ENCODE measurements at places on chromosomes 5 and 9.
A peak's percentile ranks its signal among the peaks of the same experiment; 100 is the strongest.

DNA sequence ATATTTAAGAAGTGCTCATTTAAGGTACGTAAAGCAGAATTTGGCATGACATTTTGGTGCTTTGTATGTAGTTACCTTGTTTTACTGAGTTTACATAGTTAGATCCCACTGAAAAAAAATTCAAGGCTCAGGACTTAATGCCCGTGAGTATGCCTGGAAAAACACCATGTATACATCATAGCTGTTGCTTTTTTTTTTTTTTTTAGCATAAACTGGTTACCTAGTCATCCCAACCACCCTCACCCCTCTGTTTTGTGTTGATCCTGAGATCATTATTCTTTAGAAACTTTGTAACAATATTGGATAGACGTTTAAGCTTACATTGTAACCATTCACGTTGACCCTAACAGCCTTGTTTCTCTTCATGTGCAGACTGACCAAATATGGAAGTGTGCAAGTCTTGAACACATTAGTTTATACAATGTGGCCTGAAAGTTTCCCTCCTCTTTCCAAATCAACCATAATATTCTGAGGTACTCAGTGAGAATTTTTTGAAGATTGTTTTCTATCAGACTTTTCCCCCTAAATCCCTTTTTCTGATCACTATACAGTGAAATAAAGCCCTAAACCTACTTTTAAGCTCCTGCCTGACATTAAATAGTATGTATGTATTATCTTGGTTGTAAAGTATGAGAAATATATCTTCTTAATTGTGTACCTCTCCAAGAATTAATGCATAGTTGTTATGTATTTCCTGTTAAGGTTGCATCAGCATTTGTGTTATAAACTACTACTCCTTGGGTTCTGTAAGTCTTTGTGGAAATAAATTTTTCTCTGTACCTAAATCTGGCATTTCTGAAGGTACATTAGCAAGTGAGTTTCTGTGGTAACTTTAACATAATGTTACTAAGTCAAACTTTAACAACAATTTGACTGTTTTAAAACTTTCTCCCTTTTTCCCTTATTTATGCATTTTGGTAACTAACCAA, 4.4 kb downstream of the RABGAP1 start:
- DNase-seq: no peak

- DNase-seq: no peak
Observed at GRCh38 chr5:7398596-7399280, 2.8 kb downstream of the ADCY2 start.

DNA sequence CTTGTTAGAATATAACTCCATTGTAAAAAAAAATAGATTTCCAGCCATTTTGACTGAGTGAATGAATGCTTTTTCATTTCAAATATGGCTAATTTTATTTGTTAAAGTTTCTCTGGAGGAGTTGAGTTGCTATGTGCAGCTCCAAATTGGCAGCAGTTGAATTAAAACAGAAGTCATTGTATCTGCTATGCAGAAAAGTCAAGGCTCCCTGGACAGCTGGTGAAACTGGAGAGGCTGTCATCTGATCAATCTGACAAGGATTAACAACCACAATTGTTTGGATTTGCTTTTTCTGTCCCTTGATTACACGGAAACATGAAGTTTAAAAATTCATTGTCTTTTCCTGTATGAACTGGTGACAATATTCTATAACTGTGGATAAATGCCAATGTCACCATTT, 713.9 kb downstream of the EFNA5 start:
- no peak for DNase-seq

- no peak for DNase-seq
Observed at GRCh38 chr9:83794051-83794450, 23.5 kb downstream of the GKAP1 start.

GRCh38 chr5:28779161-28779754, 1740.9 kb upstream of the CDH9 start:
- DNase-seq: no peak

DNA sequence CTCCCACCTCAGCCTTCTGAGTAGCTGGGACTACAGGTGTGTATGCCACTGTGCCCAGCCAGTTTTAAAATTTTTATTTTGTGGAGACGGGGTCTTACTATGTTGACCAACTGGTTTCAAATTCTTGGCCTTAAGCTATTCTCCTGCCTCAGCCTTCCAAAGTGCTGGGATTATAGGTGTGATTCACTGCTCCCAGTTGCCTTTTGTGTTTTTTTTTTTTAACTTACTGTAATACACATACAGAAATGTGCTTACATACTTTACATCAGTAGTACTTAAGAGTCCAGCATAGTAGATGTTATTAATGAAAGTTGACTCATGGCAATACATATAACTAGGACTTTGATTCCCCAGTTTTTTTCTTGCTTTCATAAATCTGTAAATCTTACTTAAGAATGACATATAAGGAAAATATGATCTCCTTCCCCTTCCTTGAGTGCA, 4.7 kb downstream of the MAN2A1 start:
- DNase-seq: peak; percentile 55

DNA sequence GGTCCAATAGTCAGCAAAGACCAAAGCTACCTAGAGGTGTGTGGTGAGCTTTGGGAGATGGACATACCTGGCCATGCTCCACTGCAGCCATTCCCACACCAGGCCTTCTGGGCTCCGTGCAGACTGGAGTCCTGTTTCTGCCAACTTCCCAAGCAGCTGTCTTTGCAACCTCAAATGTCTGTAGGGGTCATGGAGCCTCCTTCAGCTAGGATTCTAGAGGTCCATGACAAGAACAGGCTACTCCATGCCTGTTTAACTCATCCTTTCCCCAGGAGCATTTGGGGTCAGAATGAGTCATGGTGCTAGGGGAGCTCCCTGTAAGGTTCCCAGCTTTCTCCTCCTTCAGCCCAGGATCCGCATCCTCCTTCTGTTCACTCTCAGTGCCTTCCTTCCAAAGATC, 17.1 kb downstream of the VPS13A start:
- peak; percentile 45 for DNase-seq

DNA sequence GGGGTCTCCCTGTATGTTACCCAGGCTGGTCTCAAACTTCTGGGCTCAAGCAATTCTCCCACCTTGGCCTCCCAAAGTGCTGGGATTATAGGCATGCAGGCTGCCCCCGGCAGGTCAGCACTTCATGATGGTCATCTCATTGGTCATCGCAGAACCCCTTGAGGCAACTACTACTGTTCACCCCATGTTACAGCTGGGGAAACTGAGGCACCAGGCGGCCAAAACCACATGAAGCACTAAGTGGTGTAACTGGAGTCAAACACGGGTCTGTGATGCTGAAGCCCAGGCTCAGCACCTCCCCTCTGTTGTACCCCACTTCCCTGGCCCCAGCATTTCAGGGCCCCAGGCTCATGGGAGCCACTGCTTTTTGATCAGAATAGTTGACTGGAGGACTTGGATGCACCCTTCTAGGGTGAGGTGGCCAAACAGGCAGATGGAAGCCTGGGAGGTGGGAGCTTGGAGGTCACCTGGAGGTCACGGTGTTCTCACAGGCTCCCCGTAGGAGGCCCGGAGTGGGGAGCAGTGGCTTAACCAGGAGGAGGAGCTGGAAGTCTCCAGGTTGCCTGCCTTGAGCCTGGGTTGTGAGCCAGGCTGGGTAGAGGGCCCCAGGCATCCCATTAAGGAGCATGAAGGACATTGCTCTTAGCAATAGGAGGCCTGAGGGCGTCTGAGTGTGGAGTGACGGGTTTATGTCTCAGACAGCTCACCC, 57.3 kb upstream of the RPL26L1 start:
- peak; percentile 91 for DNase-seq

GRCh38 chr5:172075656-172076055, 69.2 kb upstream of the FBXW11 start:
- DNase-seq: no peak

DNA sequence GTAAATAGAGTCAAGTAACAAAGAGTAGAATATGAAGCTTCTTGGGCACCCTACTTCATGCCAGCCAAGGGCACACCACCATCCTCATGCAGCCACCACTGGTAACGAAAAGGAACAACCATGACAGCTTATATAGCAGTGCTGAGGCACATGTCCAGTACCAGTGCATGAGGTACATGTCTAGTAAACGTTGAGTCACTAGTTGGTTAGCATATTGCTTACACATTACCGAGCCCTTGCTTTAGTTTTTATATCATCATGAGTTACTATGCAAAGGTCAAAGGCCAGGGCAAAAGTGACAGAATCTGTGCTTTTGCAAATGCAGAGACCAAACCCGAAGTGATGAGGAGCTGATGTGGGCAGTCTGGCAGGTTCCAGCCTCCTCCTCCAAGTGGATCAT, 147.1 kb upstream of the MAP1B start:
- no peak for DNase-seq

GRCh38 chr5:166251786-166252185, 2039.7 kb upstream of the WWC1 start:
- DNase-seq: no peak

- no peak for DNase-seq
Observed at GRCh38 chr5:51811883-51812471, 428.7 kb downstream of the ISL1 start.

DNA sequence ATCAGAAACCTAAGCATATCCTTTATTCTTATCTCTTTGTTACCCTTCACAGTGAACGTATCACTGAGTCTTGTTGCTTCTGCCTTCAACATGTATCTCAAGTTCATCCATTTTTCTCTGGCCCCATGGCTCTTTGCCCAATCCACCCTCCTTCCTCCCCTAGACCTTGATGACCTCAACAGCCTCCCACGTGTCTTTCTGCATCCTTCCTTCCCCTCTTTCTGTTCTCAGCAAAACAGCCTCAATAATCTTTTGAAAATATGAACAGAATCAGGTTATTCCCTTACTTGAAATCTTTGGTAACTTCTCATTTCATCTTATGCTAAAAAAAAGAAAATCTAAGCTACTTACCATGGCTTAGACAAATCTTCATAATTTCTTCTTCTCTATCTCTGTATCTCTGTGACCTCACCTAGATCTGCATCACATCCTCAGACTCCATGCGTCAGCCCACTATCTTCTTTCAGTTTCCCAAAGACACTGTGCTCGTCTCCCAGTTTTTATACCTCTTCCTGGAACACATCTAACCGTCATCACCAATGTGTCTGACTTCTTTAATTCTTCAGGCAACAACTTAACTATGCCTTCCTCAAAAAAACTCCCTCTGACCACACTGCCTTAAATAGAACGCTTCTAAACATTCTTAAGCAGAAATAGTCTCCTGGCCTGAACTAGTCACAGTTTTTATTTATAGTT, 208.0 kb downstream of the PARP8 start:
- no peak for DNase-seq

DNA sequence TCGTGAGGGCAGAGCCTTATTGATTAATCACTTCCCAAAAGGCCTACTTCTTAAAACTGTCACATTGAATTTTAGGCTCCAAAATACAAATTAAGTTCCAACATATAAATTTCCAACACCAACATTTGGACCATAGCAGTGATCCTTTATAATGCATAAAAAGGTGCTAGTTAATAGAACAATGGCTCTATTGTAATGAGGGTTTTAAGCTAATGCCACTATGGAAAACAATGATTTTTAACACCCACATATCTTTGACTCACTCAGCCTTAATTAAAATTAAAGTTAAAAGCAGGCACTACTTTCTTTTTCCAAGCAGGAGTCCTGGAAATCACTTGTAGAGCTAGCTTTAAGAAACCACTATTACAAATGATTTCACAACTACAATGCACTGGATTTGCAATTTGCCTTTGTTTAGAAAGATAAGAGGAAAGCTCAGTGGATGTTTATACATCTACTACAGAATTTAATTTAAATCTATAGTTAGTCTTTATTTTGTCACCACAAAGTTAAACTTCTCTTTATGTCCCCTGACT, 41.8 kb downstream of the DPYSL3 start:
- DNase-seq: no peak

DNA sequence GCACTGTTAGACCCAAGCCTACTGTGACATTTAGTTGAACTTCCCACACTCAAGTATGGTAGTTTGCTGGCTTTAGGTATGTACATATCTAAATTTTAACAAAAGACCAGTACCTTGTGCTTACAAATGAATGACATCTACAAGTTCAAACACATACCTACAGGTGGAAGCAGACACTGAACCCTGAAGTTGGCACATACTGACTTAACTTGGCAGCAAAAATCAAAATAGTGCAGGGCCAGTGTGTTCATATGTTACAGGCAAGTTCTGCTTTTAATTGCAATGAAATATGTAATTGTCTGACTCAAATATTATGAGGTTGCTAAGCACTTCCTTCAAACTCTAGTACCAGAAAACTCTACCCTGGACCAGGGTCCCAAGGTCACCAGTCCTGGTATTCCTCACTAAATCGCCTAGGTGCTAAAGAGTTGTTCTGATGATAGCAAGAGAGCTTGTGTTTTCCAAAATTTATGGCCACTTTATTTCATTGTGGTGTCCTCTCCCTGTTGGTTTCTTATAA, 77.4 kb downstream of the MEGF10 start:
- no peak for DNase-seq

DNA sequence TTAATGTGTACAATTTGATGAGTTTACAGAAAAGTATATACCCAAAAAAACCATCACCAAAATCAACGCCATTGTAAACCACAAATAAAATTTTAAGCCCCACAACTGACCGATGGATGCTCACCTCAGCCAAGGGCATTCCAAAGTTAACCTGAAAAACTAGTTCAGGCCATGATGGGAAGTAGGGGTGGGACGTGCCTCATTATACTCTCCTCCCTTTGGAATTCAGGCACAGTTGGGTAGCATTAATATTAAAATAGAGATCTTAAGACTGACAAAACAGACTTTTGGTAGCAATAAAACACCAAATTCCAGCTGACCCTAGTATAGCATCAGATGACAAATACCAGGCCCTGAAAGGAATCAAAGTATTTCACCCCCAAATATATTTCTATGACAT, 129.0 kb downstream of the CDH18 start:
- DNase-seq: no peak

DNA sequence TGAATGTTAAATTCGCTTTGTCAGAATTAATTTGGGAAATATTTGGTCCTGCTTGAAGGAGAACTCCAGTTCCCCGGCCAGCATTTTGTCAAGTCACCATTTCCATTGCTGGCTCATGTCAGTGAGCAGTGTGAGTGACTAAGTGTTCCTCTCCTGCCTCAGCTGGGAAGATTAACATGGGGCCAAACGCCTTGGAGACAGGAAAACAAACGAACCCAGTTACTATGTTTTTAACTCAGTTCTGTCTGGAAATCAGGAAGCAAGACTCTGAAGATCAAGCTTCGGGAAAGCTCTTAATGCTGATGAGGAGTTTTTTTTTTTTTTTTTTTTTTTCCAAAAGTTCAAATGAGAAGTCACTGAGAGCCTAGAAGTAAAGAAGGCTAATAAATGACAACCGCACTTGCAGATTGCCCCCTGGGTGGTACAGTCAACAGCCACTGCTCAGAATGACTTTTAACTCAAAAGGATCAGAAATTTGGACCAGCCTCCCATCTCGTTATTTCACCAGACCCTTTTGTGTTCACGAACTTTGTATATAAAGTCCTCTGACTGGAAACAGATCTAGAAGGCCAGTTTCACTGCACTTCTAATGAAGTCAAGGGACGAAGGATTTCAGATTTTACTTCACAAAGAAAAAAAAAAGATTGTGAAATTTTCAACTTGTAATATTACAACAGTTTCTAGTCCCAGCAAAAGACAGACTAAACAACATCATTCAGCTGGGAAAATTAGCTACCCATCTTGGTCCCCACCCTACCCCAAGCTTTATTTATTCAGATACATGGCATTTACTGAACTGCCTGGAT, 121.3 kb downstream of the LHFPL2 start:
- DNase-seq: peak; percentile 87

GRCh38 chr5:123094919-123095797, 6.1 kb downstream of the PRDM6 start:
- DNase-seq: no peak

- no peak for DNase-seq
Observed at GRCh38 chr9:84481636-84482218, 141.2 kb upstream of the SLC28A3 start.

- DNase-seq: peak; percentile 3
Observed at GRCh38 chr5:130868186-130868840, 296.7 kb downstream of the HINT1 start.

Measured in EL (cell line).